ENCODE measurements at places on chromosomes 6 and 20.

- no peak for DNase-seq
These were observed 15.7 kb downstream of the STAU1 start for GRCh38 chr20:49172413-49172812.

DNA sequence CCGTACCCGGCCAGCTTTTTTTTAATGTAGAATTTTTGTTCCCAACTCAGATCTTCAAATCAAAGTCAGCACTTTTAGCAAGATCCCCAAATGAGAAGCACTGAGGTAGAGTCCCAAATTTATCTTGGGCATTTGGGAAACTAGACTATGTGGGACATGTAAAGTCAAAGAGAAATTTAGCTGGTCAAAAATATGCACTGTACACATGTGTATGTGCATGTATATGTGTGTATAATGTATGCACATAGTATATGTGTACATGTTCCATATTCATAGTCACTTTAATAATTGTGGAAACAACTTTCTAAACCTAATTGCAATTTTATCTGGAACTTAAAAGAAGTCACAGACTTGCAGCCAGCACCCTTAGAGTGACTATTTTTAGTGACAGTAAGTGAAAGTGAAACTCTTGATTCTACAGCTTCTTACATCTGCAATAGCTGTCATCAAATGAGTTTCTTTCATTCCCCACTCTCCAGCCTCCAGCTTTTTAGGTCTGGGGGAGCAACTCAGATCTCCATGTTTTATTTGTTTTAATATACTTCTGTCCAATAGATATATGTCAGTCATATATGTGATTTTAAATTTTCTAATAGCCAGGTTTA is 53.6 kb downstream of the CDC40 start:
- no peak for DNase-seq

GRCh38 chr20:36113566-36114250 is 40.8 kb upstream of the EPB41L1 start:
- DNase-seq, result no peak

GRCh38 chr6:35024551-35025054 is 116.5 kb downstream of the TCP11 start:
- DNase-seq, result peak; percentile 22

GRCh38 chr6:135257631-135258405 is 76.7 kb downstream of the MYB start:
- DNase-seq, result no peak
